ENCODE measurements at places on chromosomes 3 and 15.

- H3K36me3 ChIP-seq = no peaks in the 10 kb centered on the region
- no peaks in the 10 kb centered on the region for H3K27me3 ChIP-seq
- no peaks in the 10 kb centered on the region for H3K4me1 ChIP-seq
- no peak overlapping the region for H3K4me3 ChIP-seq
Observed at GRCh38 chr3:55636300-55637195, 149.4 kb upstream of the WNT5A start.

- no peak overlapping the region for H3K27ac ChIP-seq
- DNase-seq = no peak
- H3K4me1 ChIP-seq = no peaks in the 10 kb centered on the region
Observed at GRCh38 chr3:183534249-183534648, 21.3 kb downstream of the KLHL6 start.

DNA sequence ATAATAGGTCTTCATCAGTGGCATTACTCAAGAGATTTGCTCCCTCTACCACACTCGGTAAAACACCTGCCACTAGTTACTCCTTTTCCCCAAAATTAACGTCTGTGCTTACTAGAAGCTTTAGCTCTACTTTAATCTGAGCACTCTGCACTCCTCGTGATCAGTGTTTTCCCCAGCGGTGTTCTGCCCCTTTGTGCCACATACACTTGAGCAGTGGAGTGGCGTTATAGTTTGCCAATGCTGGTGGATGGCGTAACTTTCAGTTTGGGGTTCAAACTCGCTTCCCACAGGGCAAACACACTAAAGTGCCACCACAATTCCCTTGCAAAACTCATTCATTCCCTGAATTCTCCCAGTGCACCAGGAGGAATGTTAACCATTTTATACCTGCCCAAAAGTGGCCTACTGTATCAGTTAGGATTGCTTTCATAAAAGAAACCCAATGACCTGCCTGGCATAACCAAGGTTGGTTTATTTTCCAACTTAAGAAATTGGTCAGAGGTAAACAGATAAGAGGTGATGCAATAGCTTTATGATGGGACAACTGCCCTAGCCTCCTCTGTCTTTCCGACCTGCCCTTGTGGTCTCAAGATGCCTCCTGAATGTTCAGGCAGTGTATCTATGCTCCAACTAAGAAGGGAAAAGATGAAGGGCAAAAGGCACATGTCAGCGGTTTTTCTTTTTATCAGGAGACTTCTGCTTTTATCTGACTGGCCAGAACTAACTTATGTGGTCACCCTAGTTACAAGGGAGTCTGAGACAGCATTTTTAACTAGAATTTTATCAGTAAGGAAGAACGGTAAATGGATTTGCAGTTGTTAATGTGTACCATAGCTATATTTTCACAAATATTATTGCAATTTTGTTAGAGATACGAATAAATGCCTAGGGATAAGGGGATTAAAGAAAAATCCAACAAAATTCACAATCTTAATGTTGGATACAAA lies 83.9 kb downstream of the FSIP1 start:
- H3K4me1 ChIP-seq = no peaks in the 10 kb centered on the region
- H3K27ac ChIP-seq = no peak overlapping the region

DNA sequence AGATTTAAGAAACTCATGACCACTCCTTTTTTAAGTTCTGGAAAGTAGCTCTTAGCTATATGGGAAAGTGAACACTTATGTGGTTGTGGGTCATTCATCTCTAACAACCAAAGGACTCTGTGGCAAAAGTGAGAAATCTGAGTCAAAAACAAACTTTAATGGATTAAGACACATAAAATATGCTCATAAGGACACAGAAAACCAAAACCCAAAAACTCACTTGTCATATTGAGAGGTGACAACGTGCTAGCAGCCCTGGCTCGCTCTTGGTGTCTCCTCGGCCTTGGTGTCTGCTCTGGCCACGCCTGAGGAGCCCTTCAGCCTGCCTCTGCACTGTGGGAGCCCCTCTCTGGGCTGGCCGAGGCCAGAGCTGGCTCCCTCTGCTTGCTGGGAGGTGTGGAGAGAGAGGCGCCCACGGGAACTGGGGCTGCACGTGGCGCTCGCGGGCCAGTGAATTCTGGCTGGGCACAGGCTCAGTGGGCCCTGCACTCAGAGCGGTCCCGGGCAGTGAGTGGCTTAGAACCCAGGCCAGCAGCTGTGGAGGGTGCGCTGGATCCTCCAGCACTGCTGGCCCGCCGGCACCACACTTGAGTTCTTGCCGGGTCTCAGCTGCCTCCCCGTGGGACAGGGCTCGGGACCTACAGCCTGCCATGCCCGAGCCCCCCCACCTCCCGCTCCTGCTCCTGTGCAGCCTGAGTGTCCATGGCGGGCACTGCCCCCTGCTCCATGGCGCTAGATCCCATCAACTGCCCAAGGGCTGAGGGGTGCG lies 30.3 kb upstream of the SKIL start:
- H3K4me1 ChIP-seq = no peaks in the 10 kb centered on the region
- no peak overlapping the region for H3K4me3 ChIP-seq
- H3K27me3 ChIP-seq = no peaks in the 10 kb centered on the region
- DNase-seq = no peak
- no peak overlapping the region for H3K27ac ChIP-seq
- no peaks in the 10 kb centered on the region for H3K36me3 ChIP-seq

DNA sequence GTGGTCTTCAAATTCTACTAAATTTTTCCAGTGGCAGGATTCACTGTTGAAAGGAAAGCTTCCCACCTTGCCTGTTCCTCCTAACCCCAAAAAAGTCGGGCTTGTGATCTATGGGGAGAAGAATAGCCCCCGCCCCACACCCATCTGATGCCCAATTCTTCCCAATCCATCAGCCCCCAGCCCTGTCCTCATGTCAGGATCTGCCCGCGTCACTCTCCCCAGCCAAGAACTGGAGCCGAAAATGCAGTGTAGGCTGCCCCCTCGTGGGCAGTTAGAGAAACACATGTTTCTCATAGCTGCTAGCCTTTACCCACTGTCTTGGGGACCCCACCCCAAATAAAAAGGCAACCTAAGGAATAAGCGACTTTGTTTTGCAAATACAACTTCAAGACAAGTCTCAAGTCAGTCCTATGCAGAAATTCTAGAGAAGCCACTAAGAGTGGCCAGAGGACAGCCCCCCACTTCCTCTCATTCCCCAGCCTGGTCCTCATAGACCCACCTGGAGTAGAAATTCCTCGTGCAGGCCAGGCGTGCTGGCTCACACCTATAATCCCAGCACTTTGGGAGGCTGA lies 13.0 kb upstream of the CSK start:
- no peak overlapping the region for H3K27ac ChIP-seq
- no peaks in the 10 kb centered on the region for H3K27me3 ChIP-seq
- no peaks in the 10 kb centered on the region for H3K36me3 ChIP-seq

- H3K4me3 ChIP-seq = no peak overlapping the region
- no peaks in the 10 kb centered on the region for H3K27me3 ChIP-seq
- no peak for DNase-seq
- no peaks in the 10 kb centered on the region for H3K4me1 ChIP-seq
- H3K36me3 ChIP-seq = peaks cover 7% of the 10 kb centered on the region
Observed at GRCh38 chr3:15063238-15063637, 1.9 kb downstream of the MRPS25 start.

GRCh38 chr15:82047453-82048400 lies 1.9 kb upstream of the MEX3B start:
- peak overlapping the region; percentile 65 for H3K4me3 ChIP-seq
- no peak for DNase-seq
- no peaks in the 10 kb centered on the region for H3K27me3 ChIP-seq
- H3K36me3 ChIP-seq = no peaks in the 10 kb centered on the region

GRCh38 chr3:172461530-172462138 lies 13.4 kb upstream of the GHSR start:
- no peaks in the 10 kb centered on the region for H3K4me1 ChIP-seq
- H3K36me3 ChIP-seq = no peaks in the 10 kb centered on the region
- DNase-seq = no peak
- no peak overlapping the region for H3K4me3 ChIP-seq
- no peaks in the 10 kb centered on the region for H3K27me3 ChIP-seq

- no peaks in the 10 kb centered on the region for H3K27me3 ChIP-seq
- peaks cover 65% of the 10 kb centered on the region for H3K36me3 ChIP-seq
- DNase-seq = no peak
- H3K4me3 ChIP-seq = no peak overlapping the region
- H3K4me1 ChIP-seq = no peaks in the 10 kb centered on the region
Observed at GRCh38 chr15:70054884-70055387, 42.8 kb downstream of the TLE3 start.

- no peak overlapping the region for H3K4me3 ChIP-seq
- no peaks in the 10 kb centered on the region for H3K27me3 ChIP-seq
- no peaks in the 10 kb centered on the region for H3K36me3 ChIP-seq
- no peaks in the 10 kb centered on the region for H3K4me1 ChIP-seq
- H3K27ac ChIP-seq = no peak overlapping the region
- DNase-seq = no peak
Observed at GRCh38 chr3:159244933-159245332, 443.1 kb downstream of the MFSD1 start.

DNA sequence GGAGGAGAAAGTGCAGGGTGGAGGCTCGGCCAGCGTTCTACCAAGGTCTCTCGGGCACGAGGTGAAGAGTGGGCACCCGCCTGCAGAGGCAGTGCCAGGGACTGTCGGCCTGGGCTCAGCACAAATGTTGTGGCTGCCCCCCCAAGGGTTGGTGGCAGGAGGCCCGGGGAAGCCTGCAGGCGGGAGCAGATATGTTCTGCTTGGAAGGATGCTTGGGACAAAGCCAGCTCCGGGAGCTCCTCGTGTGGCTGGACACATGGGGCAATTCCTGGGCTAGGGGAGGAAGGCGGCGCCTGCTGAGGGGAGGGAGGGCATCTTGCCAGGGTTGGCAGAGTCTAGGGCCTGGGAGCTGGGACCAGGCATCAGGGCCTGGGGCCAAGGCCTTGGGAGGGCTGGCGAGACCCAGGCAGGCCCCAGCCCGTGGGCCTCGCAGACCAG lies 30.4 kb upstream of the FBLN2 start:
- H3K4me3 ChIP-seq = no peak overlapping the region
- H3K4me1 ChIP-seq = no peaks in the 10 kb centered on the region
- no peak overlapping the region for H3K27ac ChIP-seq
- H3K27me3 ChIP-seq = no peaks in the 10 kb centered on the region

GRCh38 chr15:40543631-40544294 lies 21.1 kb downstream of the CCDC32 start:
- no peaks in the 10 kb centered on the region for H3K4me1 ChIP-seq
- H3K4me3 ChIP-seq = no peak overlapping the region
- no peaks in the 10 kb centered on the region for H3K36me3 ChIP-seq

DNA sequence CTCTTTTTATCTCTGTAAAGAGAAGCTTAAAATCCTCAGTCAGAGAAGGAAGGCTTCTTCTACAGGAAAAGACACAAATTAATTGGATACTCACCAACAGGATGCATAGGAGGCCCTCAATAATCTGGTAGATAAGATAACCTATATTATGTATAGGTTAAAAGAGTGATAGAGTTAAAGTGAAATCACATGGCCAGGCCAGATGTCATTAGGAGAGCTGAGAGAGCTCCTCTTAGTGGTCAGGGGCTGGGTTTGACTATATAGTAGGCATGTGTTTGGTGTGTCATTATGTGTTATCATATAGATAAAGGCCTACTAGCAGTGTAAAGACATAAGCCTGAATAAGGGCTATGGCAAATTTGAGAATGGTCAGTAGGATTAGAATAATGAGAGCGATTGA lies 479.3 kb downstream of the EPHA3 start:
- no peak for DNase-seq
- no peaks in the 10 kb centered on the region for H3K4me1 ChIP-seq
- H3K27ac ChIP-seq = no peak overlapping the region
- H3K27me3 ChIP-seq = no peaks in the 10 kb centered on the region

DNA sequence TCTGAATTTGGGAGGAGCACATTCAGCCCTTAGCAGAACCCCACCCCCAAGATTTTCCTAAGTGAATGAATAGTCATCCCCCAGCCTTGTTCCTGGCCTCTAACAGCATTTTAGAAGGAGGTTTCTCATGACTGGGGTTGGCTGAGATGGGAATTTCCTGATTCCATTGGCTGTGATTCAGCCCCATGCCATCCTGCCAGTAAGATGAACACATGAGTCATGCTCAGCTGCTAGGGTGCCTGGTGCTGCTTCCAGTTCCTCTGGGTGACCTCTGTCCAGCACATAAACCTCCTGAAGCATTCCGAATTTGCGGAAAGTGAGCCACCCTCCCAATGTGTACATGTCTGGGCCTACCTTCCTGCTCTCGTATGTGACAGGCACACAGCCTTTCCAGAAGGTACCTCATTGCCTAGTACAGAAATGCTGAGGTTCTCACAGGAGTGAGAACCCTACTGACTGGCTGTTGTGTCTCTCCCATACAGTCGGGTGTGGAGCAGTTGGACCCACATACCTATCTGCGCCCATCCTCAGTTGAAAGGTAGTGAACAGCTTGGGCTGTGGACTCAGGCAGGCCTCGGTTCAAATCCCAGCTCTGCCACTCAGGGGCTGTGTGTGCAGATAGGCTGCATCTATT lies 91.7 kb downstream of the APBA2 start:
- no peaks in the 10 kb centered on the region for H3K4me1 ChIP-seq
- H3K4me3 ChIP-seq = no peak overlapping the region
- DNase-seq = no peak
- no peaks in the 10 kb centered on the region for H3K36me3 ChIP-seq

- DNase-seq = no peak
- no peak overlapping the region for H3K4me3 ChIP-seq
- H3K27me3 ChIP-seq = no peaks in the 10 kb centered on the region
- no peaks in the 10 kb centered on the region for H3K36me3 ChIP-seq
Observed at GRCh38 chr3:124815781-124816180, 71.4 kb downstream of the ITGB5 start.

DNA sequence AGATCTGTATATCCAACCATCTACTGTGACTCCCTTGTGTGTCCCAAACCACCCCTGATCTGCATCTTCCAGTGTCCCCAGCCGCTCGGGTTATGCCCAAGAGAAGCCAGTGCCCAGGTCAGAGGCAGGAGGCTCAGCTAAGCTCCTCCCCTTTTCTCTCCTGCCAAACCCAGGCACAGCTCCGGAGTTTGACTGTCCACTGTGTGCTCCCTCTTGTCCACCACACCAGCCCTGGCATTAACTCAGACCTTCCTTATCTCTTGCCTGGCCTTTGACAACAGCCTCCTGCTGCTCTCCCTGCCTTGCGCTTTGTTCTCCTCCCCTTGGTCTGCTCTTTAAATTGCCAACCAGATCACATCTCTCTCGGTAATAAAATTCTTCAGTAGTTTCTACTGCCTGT lies 39.3 kb downstream of the DGKG start:
- DNase-seq = no peak
- no peaks in the 10 kb centered on the region for H3K4me1 ChIP-seq
- H3K27me3 ChIP-seq = no peaks in the 10 kb centered on the region
- no peak overlapping the region for H3K4me3 ChIP-seq
- H3K36me3 ChIP-seq = no peaks in the 10 kb centered on the region
- H3K27ac ChIP-seq = no peak overlapping the region

- H3K4me3 ChIP-seq = no peak overlapping the region
- H3K27me3 ChIP-seq = no peaks in the 10 kb centered on the region
- H3K36me3 ChIP-seq = no peaks in the 10 kb centered on the region
- no peak overlapping the region for H3K27ac ChIP-seq
- no peak for DNase-seq
Observed at GRCh38 chr3:174755833-174756829, 103.0 kb upstream of the NAALADL2 start.

- no peak for DNase-seq
- no peak overlapping the region for H3K4me3 ChIP-seq
- H3K27ac ChIP-seq = no peak overlapping the region
Observed at GRCh38 chr15:52143873-52144272, 31.3 kb upstream of the BCL2L10 start.

- H3K4me3 ChIP-seq = no peak overlapping the region
- no peaks in the 10 kb centered on the region for H3K27me3 ChIP-seq
- no peak overlapping the region for H3K27ac ChIP-seq
- no peak for DNase-seq
- no peaks in the 10 kb centered on the region for H3K36me3 ChIP-seq
Observed at GRCh38 chr15:41872166-41872747, 21.6 kb downstream of the SPTBN5 start.
